Regular cardiac myocyte (primary cell): ENCODE measurements at places on chromosomes 4 and X. TPM values are rescaled to one million over a fixed set of nuclear protein-coding genes. Genes with fewer than 3 reads are reported as not detected.

The MAGEA11 gene
- not detected in 2 replicates for total RNA-seq

The CT47B1 gene
- total RNA-seq, result not detected in 2 replicates

The SSX1 gene
- total RNA-seq, result not detected in 2 replicates

The FHDC1 gene
- total RNA-seq, result under 0.01 and 0.19 TPM in 2 replicates

The CNGA1 gene
- 0.38 and 0.56 TPM in 2 replicates for total RNA-seq

The FREM3 gene
- under 0.01 TPM in 2 replicates for total RNA-seq

The PLK4 gene
- 2.5 and 19.6 TPM in 2 replicates for total RNA-seq

The SATL1 gene
- not detected in 2 replicates for total RNA-seq

The ABCB7 gene
- total RNA-seq, result 23.2 and 34.1 TPM in 2 replicates

The FGG gene
- under 0.01 TPM in 1 of 2 replicates, not detected in the other for total RNA-seq

The HHIP gene
- total RNA-seq, result 19.4 and 69.6 TPM in 2 replicates

The AFP gene
- total RNA-seq, result 0.38 and 0.85 TPM in 2 replicates

The PCYT1B gene
- under 0.01 TPM in 2 replicates for total RNA-seq

The RS1 gene
- total RNA-seq, result not detected in 2 replicates

The UGT2A1 gene
- not detected in 2 replicates for total RNA-seq

The BEND4 gene
- not detected in 2 replicates for total RNA-seq

The MAGEC3 gene
- not detected in 2 replicates for total RNA-seq
